ENCODE measurements at places on chromosomes 5 and 9.

GRCh38 chr9:89154651-89155336 lies 23.8 kb downstream of the SHC3 start:
- DNase-seq: no peak

GRCh38 chr9:89365532-89365912 lies 47.2 kb downstream of the SECISBP2 start:
- no peak for DNase-seq

- no peak for DNase-seq
These were observed 12.8 kb upstream of the FBXL7 start for GRCh38 chr5:15487228-15487627.

GRCh38 chr9:69325409-69326212 lies 596 bp downstream of the ENTREP1 start:
- DNase-seq: peak; percentile 63

DNA sequence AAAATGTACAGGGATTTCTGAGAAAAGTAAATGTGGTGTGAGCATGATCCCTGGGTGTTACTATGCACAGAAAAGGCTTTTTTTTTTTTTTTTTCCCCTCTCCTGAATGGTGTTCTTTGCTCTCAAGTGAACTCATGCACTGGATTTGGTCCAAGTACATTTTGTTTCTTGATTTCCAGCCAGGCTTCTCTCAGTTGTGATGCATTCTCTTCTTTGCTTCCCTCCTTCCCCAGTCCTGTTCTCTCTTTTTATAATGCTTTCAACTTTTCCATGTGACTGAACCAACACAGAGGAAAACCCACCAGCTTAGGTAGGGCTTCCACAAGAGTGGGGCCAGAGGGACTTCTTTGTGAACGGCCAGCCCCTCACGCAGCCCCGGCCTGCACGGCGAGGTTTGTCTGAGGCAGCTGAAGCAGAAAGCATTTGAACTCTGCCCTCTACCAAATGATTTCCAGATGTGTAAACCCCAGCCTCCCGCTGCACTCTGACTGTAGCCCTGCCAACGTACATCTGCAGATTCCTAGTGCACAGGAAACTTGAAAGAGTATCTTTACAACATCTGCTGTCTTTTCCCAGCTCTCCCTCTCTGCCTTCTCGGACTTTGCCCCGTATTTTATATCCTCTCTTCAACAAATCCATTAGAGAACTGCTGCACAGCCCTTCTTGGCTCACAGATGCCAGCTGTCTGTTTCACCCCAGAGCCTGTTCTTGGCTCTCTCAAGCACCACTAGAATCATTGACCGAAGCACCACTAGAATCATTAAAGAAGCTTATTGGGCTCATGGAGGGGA lies 71.8 kb upstream of the CD180 start:
- DNase-seq: peak; percentile 80

GRCh38 chr5:53537711-53538110 lies 22.7 kb upstream of the NDUFS4 start:
- no peak for DNase-seq

DNA sequence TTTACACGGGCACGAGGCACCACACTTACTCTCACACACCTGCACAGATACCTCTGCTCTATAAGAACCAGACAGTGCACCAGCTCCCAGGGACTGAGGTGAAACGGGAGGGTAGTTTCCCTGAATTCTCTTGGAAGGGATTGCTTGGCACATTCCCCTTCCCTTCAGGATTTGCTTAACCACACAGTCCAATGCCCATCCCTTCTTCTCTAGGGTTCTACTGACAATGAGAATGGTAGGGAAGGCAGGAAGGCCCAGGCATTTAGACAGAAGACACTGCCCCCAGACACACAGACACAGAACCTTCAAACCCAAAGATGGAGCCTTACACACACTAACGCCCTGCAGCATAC lies 704 bp upstream of the LHX6 start:
- no peak for DNase-seq

- no peak for DNase-seq
These were observed 99.2 kb upstream of the GNAQ start for GRCh38 chr9:78130853-78131252.

DNA sequence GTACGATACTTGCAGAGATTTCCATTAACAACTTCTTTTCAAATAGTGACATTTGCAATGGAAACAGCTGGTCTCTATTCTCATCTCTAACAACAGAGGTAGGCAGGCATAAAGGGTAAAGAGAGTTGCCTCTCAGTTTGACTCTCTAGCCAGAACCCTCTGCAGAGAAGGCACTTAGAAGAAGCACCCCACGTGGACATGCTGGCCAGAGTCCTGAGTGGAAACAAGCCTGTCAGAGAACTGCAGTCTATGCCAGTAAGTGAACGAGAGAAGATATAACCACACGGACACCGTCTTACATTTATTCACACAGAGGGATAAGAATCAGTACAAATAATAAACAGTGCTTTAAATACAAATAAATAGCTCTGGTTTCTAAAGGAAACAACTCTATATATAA lies 11.0 kb upstream of the LHX6 start:
- DNase-seq: no peak

GRCh38 chr9:113528088-113528487 lies 64.6 kb downstream of the RGS3 start:
- no peak for DNase-seq

DNA sequence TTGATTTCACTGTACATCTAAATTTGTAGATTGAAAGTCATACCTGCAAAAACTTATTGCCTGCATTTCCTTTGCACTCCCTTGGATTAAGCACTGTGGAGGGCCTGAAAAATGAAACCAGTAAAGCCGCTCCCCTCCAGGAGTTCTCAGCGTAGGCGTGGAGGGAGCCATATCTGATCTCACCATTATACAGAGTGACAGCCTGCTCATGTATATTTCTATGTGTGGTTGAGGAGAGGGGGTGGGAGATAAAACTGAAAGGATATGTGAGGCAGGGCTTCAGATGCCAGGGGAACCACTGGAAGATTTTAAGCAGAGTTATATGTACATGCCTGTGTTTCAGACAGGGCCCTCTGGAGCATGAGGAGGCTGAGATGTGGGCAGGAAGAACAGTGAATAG lies 303.0 kb downstream of the MSX2 start:
- no peak for DNase-seq

GRCh38 chr5:56757077-56757476 lies 58.3 kb upstream of the MAP3K1 start:
- DNase-seq: no peak

DNA sequence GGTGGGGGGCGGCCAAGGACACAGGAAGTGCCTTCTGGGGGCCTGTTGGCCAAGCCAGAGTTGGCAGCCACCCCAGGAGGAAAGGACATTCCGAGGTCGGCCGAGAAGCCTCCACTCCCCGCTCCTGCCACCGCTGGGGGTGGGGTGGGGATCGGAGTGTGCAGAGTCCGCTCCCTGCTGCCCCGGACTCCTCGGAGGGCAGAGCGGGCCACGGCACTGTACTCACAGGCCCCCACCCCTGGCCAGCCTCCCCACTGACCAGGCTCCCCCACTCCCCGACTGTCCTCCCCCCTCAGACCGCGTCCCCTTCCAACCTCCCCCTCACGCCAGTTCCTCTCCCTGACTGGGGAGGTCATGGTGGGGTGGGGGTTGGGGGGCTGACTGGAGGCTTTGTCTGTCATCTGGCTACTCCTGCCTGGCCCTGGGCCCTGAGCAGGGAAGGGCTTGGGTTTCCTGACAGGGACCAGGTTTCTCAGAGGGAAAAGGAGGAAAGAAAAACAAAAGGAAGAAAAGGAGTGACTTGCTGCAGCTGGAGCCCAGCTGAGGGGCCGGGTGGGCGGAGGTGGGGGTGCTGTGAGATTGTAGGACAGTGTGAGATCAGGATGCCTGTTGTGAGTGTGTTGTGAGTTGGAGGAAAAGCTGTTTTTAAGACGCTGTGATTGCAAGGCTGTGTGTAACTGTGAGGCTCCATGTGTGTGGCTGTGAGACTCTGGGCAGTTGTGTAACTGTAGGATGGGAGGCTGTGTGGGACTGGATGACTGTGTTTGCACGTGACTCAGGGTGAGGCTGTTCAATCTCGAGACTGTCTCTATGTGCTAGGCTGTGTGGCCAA lies 29.7 kb downstream of the CNTFR start:
- DNase-seq: no peak

GRCh38 chr5:62778316-62779009 lies 199.8 kb downstream of the LRRC70 start:
- DNase-seq: no peak

DNA sequence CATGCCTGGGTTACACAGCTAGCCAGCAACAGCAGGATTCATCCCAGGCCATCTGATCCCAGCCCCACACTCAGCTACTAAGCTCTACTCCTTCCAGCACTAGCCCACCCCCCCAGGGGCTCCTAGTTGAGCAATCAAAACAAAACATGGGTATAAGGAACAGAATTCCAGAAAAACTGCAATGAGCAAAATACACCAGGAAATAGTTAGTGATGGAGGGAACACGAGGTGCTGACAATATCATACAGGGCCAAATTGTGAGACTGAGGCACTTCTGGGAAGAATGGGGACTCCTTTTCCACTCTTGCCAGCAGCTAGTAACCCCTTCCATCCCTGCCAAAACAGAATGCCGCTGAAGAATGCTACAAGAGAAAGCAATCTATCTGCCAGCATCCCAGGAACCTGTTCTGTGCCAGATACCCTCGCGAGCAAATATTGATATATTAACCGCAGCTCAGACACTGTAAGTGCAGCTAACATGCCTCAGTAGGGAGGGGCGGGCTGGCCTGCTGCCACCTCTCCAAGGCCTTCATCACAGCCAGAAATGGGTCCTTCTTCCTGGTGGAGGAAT lies 161.4 kb downstream of the SLIT3 start:
- DNase-seq: no peak

DNA sequence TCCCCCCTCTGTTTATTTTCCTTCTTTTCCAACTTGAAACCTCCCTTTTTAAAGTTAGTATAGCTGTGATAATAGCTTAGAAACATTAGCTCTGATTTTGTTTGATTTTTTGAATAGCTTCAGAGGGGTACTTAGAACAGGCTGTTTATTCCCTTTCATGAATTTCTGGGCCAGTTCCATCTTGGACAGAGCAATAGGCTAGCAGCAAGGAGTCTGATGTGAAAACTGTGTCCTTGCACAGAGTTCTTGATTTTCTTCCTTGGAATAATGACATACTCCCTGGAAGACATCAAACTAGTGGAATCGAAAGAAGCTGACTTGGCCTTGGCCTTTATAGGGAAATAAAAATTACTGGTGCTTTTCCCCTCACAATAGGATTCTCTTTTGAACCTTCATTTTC lies 32.9 kb downstream of the NTRK2 start:
- peak; percentile 53 for DNase-seq

DNA sequence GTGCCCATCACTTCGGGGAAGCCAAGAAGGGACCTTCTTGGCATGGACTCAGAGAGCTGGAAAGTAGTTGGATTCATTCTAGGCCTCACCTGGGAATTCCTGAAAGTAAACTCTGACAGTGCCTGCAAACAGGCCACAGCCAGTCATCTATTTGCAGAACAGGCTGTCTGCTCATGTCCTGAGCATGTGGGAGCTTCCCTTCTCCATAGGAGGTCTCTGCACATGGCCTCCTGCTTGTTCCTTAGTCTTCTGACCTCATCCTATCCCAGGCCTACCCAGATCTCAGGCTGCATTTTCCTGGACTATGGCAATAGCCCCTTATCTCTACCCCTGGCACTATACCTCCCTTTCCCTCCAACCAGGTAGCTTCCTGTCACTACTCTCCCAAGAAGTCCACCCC lies 67.2 kb upstream of the FSTL4 start:
- no peak for DNase-seq

GRCh38 chr9:100597236-100597635 lies 19.4 kb downstream of the CAVIN4 start:
- no peak for DNase-seq

DNA sequence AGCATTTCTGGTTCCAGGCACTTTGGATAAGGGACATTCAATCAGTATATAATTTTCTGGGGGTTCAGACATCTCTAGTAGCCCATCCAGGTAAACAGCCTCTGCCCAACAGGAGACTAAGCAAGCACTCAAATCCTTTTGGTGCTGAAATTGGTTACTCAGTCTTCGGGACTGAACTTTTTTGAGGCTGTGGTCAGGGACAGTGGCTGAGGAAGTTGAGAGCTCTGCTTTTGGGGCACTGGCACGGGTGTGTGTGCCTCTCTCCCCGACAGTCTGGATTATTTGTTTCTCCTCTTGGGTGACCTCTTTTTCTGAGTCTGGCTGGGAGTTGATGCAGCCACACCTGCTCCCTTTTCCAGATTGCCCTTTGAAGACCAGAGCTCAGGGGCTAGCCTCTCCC lies 47.6 kb downstream of the ACER2 start:
- no peak for DNase-seq

DNA sequence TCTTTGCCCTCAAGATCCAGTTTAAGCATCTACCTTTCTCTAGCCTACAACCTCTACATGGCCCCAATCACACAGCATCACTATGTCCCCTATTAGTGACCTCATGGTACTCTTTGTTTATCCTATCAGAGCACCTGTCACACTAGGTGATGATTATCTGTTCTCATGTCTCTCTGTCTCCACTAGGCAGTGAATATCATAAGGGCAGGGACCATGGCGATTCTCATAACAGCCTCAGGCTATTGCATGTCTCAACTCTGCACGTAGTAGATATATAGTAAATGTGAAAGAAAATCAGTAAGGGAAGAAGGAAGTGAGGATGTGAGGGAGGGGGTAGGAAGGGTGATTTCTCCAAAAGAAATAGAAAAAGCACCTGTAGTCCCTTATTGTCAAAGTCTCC lies 311.0 kb downstream of the NSG2 start:
- DNase-seq: no peak

DNA sequence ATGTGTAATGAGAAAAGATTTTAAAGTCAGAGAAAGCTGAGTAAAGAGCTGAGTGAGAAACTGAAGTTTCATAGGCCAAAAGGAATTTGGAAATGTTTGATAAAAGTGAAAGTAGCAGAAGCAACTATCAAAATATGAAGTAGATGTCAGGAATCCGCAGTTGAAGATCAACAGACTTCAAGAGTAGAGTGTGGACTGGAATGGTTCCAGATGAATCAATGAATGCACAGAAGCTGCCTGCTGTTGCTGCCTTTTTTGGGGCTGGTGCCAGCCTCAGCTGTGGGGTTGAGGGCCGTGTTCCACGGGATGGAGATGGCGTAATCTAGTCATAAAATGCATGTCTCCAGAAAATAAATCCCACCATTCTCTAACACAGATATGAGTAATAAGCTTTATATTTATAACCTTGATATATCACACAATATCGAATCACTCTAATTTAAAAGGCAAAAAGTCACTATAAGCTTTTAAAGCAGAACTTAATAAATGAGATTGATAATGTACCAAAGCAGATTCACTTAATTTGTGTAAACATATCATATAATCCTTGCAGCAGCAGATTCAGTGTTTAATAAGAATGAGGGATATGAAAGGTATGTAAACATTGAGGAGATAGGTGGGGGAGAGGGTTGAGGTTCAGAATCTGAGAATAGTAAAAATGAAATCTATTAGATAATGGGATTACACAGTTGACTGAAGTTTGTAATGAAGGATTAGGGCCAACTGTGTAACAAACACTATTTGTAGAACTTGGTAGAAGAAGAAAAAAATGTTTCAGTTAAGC lies 652.3 kb upstream of the FTMT start:
- no peak for DNase-seq

DNA sequence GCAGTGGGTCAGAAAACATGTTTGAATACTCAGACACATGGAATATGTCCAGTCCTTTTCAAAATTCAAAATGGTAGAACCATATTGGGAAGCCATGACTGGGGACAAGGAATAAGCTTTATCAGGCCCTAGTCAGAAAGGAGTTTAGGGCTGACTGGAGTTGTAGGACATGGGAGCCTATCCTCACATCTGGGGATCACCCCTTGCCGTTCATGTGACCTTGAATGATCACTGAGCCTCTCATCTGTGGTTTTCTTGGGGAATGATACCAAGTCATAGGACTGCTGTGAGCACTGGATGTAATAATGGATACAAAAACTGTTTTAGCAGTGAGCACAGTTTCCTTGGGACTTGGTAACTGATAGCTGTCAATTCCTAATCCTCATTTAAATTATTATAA lies 84.7 kb downstream of the IQGAP2 start:
- no peak for DNase-seq
